ENCODE measurements at places on chromosomes 7 and 10. TPM values are rescaled to one million over a fixed set of nuclear protein-coding genes. Genes with fewer than 3 reads are reported as not detected.
A peak's percentile ranks its signal among the peaks of the same experiment; 100 is the strongest.

GRCh38 chr10:82150123-82150900 lies 275.3 kb downstream of the NRG3 start:
- no peak for DNase-seq
- H3K4me3 ChIP-seq, result no peak overlapping the region
- no peaks in the 10 kb centered on the region for H3K4me1 ChIP-seq
- no peaks in the 10 kb centered on the region for H3K27me3 ChIP-seq
- H3K36me3 ChIP-seq, result no peaks in the 10 kb centered on the region

DNA sequence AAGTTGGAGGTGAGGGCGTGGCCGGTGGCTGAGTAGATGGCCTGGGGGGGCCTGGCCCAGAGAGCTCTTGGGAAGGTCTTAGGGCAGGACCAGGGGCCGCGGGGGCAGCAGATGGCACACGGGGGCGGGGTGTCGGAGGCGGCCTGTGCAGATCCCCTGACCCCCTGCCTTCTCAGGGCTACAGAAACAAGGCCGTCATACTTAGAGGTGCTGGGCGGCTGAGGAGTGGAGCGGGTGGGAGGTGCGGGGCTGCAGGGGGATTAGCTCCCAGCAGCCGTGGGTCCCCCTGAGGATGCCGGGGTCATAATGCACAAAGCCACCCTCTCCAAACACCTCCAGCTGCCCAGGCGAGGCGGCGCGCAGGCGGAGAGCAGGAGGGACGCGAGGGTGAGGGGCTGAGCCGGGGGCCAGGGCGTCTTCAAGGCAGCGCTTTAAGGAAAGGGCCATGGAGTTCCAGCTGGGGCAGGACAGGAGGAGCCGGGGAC lies 40.4 kb upstream of the ZNF32 start:
- H3K27ac ChIP-seq, result no peak overlapping the region
- no peaks in the 10 kb centered on the region for H3K36me3 ChIP-seq

GRCh38 chr10:133151543-133151972 lies 8.5 kb upstream of the KNDC1 start:
- no peak for DNase-seq
- H3K27me3 ChIP-seq, result peaks cover 26% of the 10 kb centered on the region
- H3K36me3 ChIP-seq, result peaks cover 5% of the 10 kb centered on the region
- no peak overlapping the region for H3K4me3 ChIP-seq

GRCh38 chr7:31234836-31235605 lies 105.5 kb downstream of the NEUROD6 start:
- H3K36me3 ChIP-seq, result no peaks in the 10 kb centered on the region
- H3K4me3 ChIP-seq, result no peak overlapping the region
- no peak for DNase-seq
- H3K27ac ChIP-seq, result no peak overlapping the region
- H3K4me1 ChIP-seq, result no peaks in the 10 kb centered on the region
- no peaks in the 10 kb centered on the region for H3K27me3 ChIP-seq

The SEMA3A gene
- 0.59 TPM for total RNA-seq

The NXPH1 gene
- total RNA-seq, result not detected

GRCh38 chr10:82953909-82954308 lies 1078.9 kb downstream of the NRG3 start:
- DNase-seq, result no peak
- no peaks in the 10 kb centered on the region for H3K36me3 ChIP-seq
- no peaks in the 10 kb centered on the region for H3K27me3 ChIP-seq
- H3K4me3 ChIP-seq, result no peak overlapping the region
- H3K4me1 ChIP-seq, result no peaks in the 10 kb centered on the region

GRCh38 chr7:14385074-14385473 lies 395.6 kb upstream of the ETV1 start:
- H3K36me3 ChIP-seq, result no peaks in the 10 kb centered on the region
- no peaks in the 10 kb centered on the region for H3K4me1 ChIP-seq
- H3K27me3 ChIP-seq, result no peaks in the 10 kb centered on the region
- DNase-seq, result no peak

DNA sequence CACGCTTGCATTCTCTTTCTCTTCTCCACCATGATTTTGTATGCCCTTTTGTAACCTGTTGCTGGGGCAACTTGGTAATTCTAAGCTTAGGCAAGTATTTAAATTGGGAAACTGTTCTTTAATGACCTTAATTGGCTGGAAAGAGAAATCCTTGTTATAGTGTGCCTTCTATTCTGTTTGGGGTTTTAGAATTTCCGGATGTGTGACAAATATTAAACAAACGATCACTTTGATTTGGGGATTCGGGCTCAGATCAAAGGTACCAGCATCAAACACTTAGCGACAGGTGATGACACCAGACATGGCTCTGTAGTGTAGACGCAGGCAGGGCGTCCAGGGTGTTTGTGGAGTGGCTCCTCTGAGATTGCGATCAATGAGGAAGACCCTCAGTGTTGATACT lies 55.0 kb downstream of the RAB11FIP2 start:
- H3K27ac ChIP-seq, result no peak overlapping the region
- DNase-seq, result no peak
- no peak overlapping the region for H3K4me3 ChIP-seq

The PTER gene
- total RNA-seq, result 27.2 TPM

DNA sequence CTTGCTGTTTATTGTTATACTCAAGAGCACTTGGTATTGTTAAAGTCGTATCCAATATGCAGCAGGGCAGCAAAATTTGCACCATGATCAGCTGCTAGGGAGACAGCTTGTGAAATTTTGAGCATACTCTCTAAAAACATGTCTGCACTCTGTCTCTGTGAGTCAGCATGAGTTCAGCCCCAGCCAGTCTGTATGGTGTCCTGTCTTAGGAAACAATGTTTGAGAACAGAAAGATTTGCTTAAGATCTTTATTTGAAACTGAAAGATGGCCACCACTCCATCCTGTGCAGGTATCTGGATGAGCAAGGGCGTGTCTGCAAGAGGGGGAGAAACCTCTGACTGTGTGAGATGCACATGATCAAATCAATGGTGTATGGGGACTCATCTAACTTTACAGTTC lies 97.1 kb downstream of the GNAI1 start:
- DNase-seq, result no peak
- no peak overlapping the region for H3K4me3 ChIP-seq
- no peaks in the 10 kb centered on the region for H3K36me3 ChIP-seq
- H3K4me1 ChIP-seq, result no peaks in the 10 kb centered on the region

DNA sequence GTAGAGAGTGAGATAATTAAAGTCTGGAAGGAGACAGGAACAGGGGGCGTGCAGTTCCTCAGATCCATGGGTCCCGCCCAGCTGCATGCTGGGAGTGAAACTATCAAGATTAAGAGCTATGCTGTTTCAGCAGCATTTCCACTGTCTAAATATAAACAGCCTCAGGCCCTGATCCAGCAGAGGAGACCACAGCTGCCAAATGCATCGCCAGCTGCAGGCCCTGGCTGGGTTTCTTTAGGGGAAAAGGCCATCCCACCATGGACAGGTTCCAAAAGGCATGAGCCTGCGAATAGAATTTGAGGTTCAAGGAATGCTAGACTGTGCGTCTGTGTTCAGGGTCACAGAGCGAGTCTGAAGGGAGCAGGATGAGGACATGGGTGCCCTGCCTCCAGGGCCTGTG lies 411.4 kb downstream of the PAXIP1 start:
- H3K27ac ChIP-seq, result no peak overlapping the region
- H3K36me3 ChIP-seq, result no peaks in the 10 kb centered on the region
- H3K4me3 ChIP-seq, result no peak overlapping the region
- no peaks in the 10 kb centered on the region for H3K27me3 ChIP-seq
- H3K4me1 ChIP-seq, result no peaks in the 10 kb centered on the region
- DNase-seq, result no peak

The PIK3CG gene
- 11.3 TPM for total RNA-seq

The NEUROD6 gene
- total RNA-seq, result not detected

DNA sequence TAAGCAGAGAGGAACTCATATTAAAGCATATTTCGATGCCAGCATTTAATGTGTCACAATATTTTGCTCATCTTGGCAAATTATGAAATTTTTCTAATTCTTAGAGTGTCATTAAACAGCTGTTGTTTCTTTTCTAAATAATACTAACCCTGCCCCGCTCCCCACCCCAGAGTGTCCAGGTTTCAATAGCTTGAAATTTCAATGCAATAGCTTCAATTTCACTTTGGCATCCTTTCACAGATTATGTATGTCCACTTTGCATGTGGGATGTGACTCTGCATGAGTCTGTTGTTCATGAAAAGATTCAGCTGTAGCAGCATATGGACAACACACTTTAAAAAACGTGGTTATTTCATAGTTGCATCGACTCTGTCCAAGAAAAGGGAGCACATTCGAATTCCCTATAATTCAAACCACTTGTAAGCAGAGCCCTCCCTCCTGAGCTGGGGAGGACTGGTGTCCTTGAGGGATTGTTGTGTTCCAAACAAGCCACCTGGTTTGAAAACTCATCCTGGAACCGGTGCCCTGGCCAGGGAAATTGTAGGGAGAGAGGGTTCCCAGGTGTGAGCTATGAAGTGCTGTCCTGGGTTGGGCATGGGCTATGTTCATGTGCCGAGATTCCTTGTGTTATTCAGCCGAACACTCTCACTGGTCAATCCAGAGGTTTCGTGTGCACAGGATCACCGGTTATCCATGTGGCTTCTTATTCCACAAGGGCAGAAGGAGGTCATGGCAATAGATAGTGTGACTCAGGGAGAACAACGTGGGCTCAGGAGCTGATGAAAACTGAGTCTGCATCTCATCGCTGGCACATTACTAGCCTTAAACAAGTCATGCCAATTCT lies 64.6 kb upstream of the CREB5 start:
- H3K4me3 ChIP-seq, result no peak overlapping the region
- H3K27ac ChIP-seq, result no peak overlapping the region
- H3K4me1 ChIP-seq, result no peaks in the 10 kb centered on the region
- H3K36me3 ChIP-seq, result no peaks in the 10 kb centered on the region
- DNase-seq, result no peak

DNA sequence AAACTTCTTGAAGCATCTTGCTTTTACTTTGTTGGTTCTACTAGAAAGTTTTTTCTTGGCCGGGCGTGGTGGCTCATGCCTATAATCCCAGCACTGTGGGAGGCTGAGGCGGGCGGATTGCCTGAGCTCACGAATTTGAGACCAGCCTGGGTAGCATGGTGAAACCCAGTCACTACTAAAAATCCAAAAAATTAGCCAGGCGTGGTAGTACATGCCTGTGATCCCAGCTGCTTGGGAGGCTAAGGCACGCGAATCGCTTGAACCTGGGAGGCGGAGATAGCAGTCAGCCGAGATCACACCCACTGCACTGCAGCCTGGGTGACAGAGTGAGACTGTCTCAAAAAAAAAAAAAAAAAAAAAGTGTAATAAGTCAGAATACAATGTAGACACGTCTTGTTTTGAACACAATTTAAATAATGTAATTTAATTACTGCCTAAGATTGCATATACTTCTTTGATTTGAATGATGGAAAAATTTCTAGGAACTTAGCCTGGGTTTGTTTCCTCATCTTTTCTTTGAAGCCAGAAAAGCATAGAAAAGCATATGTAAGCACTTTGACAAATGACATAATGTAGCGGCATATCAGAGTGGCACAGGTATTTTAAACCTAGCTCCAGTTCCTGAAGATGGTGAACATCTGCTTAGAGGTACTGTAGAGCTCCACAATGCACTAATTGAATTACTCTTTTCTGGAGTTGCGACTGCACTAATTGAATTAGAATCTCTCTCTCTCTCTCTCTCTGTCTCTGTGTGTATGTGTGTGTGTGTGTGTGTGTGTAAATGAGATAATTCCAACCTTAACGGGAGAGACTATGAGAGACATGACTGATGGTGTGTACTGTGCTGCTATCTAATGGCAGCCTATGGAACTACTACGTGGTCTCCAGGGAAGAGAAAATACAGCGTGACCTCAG lies 87.8 kb downstream of the BTRC start:
- no peaks in the 10 kb centered on the region for H3K36me3 ChIP-seq
- peaks cover 8% of the 10 kb centered on the region for H3K4me1 ChIP-seq
- no peak overlapping the region for H3K27ac ChIP-seq
- DNase-seq, result peak; percentile 12

GRCh38 chr10:17418249-17418648 lies 36.1 kb downstream of the ST8SIA6 start:
- H3K27me3 ChIP-seq, result no peaks in the 10 kb centered on the region
- H3K4me3 ChIP-seq, result no peak overlapping the region
- peaks cover 2% of the 10 kb centered on the region for H3K4me1 ChIP-seq
- H3K36me3 ChIP-seq, result no peaks in the 10 kb centered on the region
- no peak overlapping the region for H3K27ac ChIP-seq

The MEPCE gene
- total RNA-seq, result 41.3 TPM

- H3K4me3 ChIP-seq, result no peak overlapping the region
- H3K27me3 ChIP-seq, result peaks cover 5% of the 10 kb centered on the region
- no peak overlapping the region for H3K27ac ChIP-seq
- DNase-seq, result no peak
- H3K36me3 ChIP-seq, result no peaks in the 10 kb centered on the region
Observed at GRCh38 chr7:3309140-3309539, 8.1 kb downstream of the SDK1 start.

DNA sequence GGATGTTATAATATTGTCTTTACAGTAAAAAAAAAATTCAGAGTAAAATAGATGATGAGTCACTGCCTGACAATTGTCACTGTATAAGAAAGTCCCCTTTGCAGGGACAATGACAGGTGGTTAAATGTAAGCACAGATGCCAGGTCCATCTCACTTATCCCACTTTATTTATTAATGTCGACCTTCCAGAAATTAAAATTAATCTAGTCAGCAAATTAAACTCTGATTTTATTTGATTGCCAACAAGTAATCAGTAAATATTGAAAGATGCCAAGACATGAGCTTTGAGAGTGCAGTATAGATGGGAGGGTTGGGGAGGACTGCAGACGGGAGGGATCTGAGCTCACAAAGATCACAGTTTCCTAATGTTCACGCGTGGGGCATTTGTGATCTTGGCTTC lies 50.9 kb downstream of the CPXM2 start:
- no peaks in the 10 kb centered on the region for H3K4me1 ChIP-seq
- H3K36me3 ChIP-seq, result no peaks in the 10 kb centered on the region
- DNase-seq, result no peak
- H3K27ac ChIP-seq, result no peak overlapping the region
- H3K27me3 ChIP-seq, result peaks cover 2% of the 10 kb centered on the region
- no peak overlapping the region for H3K4me3 ChIP-seq

GRCh38 chr7:94145602-94146001 lies 141.4 kb upstream of the BET1 start:
- H3K27ac ChIP-seq, result no peak overlapping the region
- peaks cover 7% of the 10 kb centered on the region for H3K27me3 ChIP-seq
- no peaks in the 10 kb centered on the region for H3K36me3 ChIP-seq

DNA sequence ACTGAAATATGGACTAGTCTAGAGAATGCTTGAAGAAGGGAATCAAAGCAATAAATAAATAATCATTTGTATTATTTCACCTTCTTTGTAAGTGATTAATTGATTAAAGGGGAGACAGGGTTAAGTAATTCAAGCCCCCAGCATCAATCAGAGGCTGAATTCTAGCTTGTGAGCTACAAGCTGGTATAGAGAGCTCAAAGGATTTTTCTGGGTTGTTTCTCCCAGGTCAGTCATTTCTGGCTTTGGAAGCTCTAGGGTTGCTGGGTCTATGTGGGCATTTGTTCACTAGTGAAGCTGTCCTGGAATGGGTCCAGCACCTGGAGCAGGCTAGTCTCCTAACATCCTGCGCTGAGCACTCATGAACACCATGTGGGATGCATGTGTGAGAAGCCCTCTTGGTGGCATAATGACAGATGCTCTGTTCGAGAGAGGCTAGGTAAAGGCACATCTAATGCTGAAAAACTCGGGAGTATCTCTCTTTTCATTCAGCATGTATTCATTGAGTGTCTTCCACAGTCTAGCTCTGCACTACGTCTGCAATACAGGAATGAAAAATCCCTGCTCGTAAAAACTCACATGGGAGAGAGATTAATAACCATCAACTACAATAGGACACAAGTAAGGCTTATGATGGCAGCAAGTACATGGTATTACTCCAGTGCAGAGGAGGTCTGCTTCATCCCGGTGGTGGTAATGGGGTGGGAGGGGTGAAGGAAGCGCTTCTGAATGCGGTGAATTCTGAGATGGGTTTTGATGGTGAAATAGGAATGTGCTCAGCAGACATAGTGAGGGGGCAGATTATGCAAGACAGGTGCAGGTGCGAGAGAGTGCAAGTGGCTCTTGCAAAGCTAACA lies 68.0 kb upstream of the NRP1 start:
- H3K27ac ChIP-seq, result no peak overlapping the region
- H3K36me3 ChIP-seq, result no peaks in the 10 kb centered on the region
- no peak for DNase-seq

The PPP1R3C gene
- 0.07 TPM for total RNA-seq

Measured in activated CD4-positive, alpha-beta memory T cell treated with anti-CD3 and anti-CD28 coated beads for 36 hours (primary cell).